Thyroid gland (tissue), 4 donors: ENCODE measurements at places on chromosomes 7 and 10.

DNA sequence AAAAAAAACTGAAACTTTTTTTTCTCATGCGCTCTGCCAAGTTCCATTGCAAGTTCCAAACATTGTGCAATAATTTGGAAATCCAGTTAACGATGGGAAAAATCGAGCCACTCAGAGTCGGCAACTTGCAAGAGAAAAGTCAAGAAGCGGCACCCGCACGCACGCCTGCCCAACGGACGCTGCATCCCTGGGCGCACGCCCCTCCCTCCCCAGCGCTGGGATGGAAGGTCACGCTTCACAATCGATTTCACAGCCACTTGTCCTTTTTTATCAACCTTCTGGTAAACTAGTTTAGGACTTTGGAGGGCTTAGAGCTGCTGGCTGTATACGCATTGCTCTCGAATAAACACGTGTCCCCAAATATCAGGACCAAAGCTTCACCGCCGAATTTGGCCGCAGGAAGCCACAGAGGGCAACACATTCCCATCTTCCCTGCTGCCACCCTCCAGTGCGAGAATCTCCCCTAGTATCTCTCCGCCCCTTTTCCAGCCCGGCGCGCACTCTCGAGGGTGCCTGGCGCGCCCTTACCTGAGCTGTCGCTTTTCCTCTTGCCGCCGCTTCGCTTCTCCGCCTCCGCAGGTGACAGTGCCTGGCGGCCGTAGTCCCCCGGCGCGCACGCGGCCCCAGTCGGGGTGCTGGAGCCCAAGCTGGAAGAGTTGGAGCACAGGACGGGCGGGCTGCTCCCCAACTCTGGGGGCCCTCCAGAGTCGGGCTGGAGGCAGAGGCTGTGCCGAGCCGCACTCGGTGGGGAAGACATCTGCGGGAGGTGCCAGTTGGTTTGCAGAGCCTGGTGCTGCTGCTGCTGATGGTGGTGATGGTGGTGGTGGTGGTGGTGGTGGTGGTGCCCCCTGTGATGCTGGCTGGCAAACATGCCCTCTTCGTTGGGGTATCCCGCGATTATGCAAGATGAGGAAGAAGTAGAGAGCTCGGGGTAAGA, 857 bp downstream of the MEOX2 start:
- DNase-seq, result peak; percentile 7

DNA sequence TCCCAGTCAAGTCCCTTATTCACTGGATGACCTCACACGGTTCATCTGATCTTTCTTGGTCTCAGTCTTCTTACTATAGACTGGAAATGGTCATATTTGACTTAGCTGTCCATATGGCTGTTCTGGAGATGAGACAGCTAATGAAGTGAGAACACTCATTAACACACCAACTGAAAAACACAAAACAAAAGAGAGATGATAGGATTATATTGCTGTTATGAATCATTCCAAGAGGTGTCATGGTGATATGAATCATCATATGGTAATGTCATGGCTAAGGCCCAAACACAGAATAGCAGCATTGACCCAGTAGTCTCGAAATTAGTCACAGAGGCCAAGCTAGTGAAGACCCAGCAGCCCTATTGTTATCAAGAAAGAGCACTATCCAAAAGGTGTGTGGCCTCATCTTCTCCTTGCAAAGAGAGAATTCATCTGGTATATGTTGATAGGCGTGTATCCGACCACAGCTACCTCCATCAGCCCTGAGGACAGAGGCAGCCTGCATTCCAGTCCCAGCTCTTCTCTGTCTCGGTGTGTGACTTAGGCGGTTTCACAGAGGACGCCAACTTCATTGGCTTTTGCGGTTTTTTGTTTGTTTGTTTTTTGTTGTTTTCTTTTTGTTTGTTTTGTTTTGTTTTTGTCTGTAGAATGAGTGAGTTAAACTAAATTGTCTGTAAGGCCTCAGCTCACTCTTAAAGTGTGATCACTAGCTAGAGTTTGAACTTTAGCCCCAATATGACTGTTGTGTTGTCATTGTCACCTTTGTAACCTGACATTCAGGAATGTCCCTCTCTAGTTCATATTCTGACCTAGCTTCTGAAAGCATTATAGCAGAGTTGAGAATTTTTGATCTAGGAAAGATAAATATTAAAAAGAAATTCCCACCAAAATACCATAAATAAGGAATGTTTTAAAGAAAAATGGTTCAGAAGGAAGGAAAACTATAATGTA, 97.4 kb upstream of the PDCD4 start:
- DNase-seq, result no peak

- peak; percentile 53 for DNase-seq
Measured at GRCh38 chr10:63265222-63265617, 132.1 kb downstream of the NRBF2 start.

DNA sequence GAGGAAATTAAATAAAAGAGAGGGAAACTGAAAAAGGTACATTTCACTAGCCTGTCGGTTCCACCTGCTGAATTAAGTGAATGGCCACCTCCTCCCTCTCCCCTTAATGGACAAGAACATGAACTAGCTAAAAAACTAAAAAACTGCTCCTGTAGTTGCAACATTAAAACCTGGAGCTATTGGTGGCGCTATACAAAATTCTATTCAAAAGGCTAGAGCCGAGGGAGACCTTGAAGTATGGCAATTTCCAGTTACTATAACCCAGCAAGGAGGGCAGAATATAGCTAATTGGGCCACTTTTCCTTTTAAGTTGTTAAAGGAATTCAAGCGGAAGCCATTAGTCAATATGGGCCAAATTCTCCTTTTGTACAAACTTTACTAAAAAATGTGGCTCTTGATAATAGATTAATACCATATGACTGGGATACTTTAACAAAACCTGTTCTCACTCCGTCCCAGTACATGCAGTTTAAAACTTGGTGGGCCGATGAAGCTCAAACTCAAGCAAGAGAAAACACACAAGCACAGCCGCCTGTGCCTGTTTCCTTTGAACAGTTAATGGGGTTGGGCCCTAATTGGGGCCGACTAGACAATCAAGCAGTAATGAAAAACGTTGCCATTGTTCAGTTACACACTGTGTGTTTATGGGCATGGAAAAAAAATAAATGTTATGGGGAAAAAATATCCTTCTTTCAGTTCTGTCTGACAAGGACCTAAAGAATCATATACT, 6.5 kb upstream of the CHST3 start:
- no peak for DNase-seq

DNA sequence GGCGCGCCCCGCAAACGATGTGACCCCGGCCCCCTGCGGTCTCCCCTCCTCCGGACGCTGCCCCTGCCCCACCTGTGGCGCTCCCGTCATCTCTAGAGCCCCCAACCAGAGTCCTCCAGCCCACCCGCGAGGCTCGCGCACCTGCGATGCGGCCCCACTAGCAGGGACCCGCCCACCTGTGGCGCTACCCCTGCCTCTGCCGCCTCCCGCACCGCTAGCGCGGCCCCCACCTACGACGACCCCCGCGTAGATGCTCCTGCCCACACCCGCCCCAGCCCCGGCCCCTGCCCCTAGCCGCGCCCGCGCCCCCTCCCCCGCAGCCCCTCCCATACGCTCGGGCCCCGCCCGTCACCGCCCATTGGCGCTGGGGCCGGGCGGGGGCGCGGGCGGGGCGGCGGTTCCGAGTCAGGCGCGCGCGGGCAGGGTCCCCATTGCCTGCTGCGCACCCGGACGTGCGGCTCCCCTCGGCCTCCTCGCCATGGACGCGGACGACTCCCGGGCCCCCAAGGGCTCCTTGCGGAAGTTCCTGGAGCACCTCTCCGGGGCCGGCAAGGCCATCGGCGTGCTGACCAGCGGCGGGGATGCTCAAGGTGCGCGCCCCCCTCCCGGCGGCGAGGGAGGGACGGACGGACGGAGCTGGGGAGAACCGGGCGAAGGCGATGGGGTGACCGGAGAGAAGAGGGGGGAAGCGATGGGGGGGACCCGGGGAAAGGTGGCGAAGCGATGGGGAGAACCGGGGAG, at the start of gene PFKP:
Gene PFKP, plus strand, starts transcription at position 431 of the 741 bp plus-strand sequence. Its CDS starts 48 bp downstream, at position 479.
- peak; percentile 66 for DNase-seq

GRCh38 chr10:80952436-80952835, 414.7 kb downstream of the SH2D4B start:
- DNase-seq, result no peak

DNA sequence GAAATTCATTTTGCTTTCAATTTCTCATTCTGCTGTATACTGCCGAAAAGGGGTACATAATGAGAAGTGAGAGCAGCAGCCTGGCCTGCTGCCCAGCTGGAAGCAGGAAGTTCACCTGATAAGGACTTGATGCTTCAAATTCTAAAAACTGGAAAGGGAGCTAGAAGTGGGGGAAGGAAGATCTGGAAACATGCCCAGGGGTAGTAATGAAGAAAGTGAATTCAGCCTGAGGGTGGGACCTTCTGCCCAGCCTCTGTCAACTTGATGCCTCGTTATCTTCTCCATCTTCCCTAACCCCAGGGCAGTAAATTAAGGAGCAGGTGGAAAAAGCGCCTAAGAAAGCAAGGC, 69.4 kb downstream of the ARMH3 start:
- DNase-seq, result peak; percentile 66

DNA sequence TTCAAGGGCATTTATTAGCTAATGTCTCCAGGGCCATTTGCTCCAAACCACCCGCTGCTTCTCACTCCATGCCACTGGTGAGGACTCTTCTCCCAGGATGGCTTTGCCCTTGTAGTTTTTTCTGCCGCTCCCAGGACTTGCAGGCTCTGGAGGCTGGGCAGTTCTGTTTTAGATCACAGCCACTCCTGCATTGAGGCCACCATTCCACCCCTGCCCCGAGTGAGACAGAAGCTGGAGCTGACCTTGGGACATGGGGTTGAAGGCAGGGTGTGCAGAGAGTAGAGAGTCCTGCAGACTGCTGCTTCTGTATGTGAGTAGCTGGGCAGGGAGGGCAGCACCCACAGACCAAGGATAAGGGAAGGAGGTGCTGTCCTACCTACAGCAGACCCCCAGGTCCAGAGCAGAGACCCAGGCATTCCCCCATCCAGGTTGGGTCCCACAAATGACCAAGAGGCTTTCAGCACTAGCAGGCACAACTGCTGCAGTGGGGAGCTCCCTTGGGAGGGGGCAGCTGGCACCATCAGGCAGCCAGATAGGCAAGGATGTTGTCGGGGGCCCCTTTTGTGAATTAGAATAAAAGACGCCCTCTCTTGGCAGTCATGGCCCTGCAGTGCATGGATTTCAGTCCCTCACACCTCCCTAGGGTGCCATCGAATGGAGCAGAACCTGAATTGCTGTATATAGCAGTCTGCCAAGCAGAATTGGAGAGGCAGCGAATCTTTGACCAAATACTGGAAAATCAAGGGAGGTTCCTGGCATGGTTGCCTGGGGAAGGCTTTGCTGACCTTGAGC, 22.7 kb upstream of the ADCYAP1R1 start:
- no peak for DNase-seq

- no peak for DNase-seq
Measured at GRCh38 chr7:22008087-22008486, 62.4 kb upstream of the CDCA7L start.

DNA sequence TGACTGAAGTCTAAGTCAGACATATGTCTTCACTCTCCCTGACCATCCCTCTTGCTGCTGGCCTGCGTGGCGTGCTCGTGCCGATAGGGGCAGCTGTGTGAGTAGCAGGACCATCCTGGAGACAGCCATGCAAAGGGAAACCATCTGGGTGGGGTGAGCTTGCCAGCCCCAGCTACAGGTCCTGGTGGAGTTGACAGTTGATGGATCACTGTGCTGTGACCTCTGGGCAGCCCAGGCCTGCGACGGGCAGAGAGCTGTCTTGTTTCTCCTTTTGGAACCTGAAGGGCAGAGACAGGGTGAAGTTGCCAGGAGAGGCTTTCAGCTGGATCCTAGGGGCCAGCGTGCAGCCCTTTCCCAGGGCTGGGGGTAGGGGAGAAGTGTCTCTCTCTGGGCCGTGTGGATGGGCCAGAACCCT, 44.7 kb downstream of the GRK5 start:
- no peak for DNase-seq

DNA sequence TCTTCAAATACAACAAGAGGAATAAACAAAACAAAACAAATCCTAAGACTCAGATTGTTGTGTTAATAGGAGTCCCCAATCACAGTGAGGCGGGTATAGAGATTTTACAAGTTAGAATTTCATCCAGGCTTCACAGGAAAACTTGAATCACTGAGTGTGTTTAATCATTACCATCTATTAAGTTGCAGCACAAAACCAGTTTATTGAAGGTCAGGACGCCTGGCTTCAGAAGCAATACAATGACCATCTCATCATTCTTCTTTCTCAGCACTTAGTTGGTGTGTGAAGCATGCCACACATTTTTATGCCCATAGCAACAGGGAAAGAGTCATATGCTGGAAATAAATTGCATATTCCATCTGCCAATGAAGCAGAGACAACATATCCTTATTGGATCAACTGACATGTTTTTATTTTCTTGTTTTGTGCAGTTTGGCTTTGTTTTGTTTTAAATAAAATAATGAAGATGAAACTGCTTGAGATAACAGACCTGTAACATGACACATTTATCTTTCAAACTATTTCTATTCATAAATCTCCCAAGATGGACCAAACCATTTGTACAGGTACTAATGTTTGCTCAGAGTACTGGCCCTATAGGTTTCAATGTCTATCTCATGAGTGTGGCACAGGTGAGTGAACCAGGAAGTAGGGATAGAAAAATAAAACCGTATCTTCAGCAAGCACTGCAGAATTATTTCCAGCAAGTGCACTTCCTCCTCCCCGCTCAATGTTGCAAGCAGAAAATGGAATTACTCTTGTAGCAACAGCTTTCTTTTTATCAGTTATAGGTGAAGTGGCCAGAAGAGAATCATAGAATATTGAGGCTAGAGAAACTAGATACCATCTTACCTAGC, 40.4 kb downstream of the TAC1 start:
- DNase-seq, result no peak
